Stimulated activated CD8-positive, alpha-beta memory T cell treated with anti-CD3 and anti-CD28 coated beads, Interleukin-4, amount 100 ng/mL, for 24 hours (primary cell): ENCODE measurements at places on chromosomes 7 and 10.

DNA sequence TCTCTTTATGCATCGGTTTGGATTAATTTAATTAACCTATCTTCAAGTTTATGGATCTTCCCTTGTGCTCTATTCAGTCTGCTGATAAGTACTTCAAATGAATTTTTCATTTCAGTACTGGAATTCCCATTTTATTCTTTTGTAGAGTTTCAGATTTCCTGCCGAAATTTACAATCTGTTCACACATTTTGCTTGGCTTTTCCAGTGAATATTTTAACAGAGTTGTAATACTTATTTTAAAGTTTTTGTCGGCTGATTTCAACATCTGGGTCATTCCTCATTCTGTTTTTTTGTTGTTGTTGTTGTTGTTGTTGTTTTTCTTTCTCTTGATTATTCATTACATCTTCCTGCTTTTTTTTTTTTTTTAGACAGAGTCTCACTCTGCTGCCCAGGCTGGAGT is 89.9 kb upstream of the KCNMA1 start:
- no peak for DNase-seq

DNA sequence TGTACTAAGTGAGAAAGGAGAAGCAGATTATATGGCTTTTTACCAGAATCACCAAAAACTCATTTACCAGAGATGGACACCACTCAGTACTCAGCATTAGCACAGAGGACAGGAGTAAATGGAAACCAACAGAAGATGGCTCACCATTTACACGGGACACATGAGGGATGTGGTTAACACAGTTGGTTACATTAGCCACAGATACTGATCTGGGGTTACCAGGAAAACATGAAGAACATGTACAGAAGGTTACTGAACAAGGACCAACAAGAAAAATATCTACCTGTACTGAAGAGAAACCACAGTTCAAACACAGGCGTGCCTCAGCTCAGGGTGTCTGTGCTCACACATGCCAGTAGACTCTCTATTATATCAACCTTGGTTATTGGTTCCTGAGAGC is 1285.8 kb upstream of the SORCS1 start:
- DNase-seq, result no peak

DNA sequence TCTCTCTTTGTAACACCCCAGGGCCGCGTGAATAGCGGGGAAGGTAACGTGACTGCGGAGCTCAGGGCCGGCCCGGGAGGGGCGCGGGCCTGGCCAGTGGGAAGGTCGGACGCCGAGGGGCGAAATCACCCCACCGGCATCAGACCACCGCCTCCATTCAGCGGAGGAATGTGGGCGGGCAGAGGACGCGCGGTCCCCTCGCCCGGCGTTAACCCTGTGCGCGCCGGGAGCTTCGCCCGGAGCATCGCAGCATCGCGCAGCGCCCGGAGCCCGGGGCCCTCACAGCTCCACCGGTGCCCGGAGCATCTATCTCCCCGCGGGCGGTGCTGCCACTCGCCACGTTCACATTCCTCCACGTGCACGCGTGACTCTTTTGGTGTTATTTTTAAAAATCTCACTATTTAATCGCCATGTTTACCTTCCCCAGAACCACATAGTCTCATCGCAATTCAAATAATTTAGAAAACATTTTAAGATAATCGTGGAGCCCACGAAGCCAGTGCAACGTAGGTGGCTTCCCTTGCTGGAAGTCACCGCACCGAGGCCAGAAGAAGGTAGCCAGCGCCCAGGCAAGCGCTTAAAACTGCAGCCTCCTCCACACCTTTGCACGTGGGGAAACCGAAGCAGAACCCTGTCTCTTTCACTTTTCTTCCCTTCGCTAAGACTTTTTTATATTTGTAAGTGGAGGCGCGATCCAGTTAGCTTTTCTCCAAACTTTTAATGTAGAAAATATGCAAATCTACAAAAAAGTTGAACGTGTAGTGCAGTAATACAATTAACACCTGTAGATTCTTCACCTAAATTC is 21.8 kb downstream of the FGFBP3 start:
- DNase-seq, result no peak

DNA sequence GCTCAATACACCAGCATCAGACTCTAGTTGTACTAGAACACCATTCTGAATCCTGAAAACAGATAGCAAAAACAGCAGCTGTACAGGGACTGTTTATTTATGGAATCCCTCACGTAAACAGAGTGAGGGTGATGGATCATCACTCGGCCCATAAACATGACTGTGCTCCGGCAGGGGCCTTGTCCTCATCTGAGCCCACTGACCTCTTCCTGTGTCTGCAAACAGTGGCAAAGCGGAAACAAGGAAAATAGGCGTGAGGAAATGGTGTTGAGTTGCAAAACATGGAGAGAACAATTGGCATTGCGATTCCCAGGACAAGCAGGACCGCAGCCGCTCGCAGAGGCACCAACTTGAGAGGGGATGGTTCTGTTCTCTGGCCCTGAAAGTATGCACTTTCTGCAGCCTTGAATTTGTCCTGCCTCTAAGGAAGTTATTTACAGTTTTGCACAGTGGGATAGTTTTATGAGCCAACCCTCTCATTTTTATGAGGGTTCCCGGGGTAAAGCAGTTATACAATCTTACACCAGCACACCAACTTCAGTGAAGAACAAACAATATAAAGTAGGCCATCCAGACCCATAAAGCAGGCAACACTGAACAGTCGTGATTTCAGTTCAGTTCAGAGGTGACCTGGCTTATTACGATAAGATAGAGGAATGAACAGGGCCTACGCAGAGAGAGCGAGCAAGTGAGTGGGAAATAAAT is 248.0 kb upstream of the FZD8 start:
- no peak for DNase-seq

- no peak for DNase-seq
Measured at GRCh38 chr10:131090761-131091661, 220.5 kb downstream of the TCERG1L start.
